Epithelial cell of umbilical artery (primary cell): ENCODE measurements at places on chromosomes 2 and 18. TPM values are rescaled to one million over a fixed set of nuclear protein-coding genes. Genes with fewer than 3 reads are reported as not detected.

The GALNT14 gene
- 1.4 and 2.6 TPM in 2 replicates for total RNA-seq

The PSMD14 gene
- total RNA-seq, result 153 and 184 TPM in 2 replicates

The DLX1 gene
- total RNA-seq, result 0.32 TPM in 1 of 2 replicates, not detected in the other

The AGXT gene
- not detected in 2 replicates for total RNA-seq

The DCDC2C gene
- total RNA-seq, result not detected in 2 replicates

The EMILIN1 gene
- total RNA-seq, result 1.9 and 6.1 TPM in 2 replicates

The C1D gene
- total RNA-seq, result 36.5 and 37.7 TPM in 2 replicates

The HIBCH gene
- total RNA-seq, result 11.0 and 25.7 TPM in 2 replicates

The SIX3 gene
- not detected in 2 replicates for total RNA-seq

The RESP18 gene
- total RNA-seq, result not detected in 2 replicates

The DSC2 gene
- under 0.01 and 0.32 TPM in 2 replicates for total RNA-seq

The BAZ2B gene
- 57.8 and 88.5 TPM in 2 replicates for total RNA-seq

The FSHR gene
- total RNA-seq, result not detected in 2 replicates

The KCNK3 gene
- total RNA-seq, result not detected in 2 replicates

The MEP1B gene
- total RNA-seq, result not detected in 2 replicates

The PLEKHM3 gene
- total RNA-seq, result 8.1 and 11.1 TPM in 2 replicates

The LIPG gene
- total RNA-seq, result 88.9 and 150 TPM in 2 replicates

The SOX11 gene
- under 0.01 TPM in 2 replicates for total RNA-seq

The CPO gene
- 0.32 TPM in 1 of 2 replicates, not detected in the other for total RNA-seq

The OR6B2 gene
- total RNA-seq, result not detected in 2 replicates

The PDCD1 gene
- not detected in 2 replicates for total RNA-seq

The ACTR1B gene
- 58.1 and 61.1 TPM in 2 replicates for total RNA-seq

The REG3A gene
- total RNA-seq, result not detected in 2 replicates

The ABCG8 gene
- not detected in 2 replicates for total RNA-seq

The KLHL14 gene
- not detected in 2 replicates for total RNA-seq

The LYG2 gene
- total RNA-seq, result not detected in 2 replicates

The CNDP1 gene
- not detected in 2 replicates for total RNA-seq

The TRPM8 gene
- total RNA-seq, result 0.15 TPM in 1 of 2 replicates, not detected in the other

The LYPD1 gene
- total RNA-seq, result 2.9 and 19.5 TPM in 2 replicates

The MROH2A gene
- not detected in 2 replicates for total RNA-seq

The TEKT4 gene
- not detected in 2 replicates for total RNA-seq
